BJ (cell line): ENCODE measurements at places on chromosomes 16 and 17. TPM values are rescaled to one million over a fixed set of nuclear protein-coding genes. Genes with fewer than 3 reads are reported as not detected.

GRCh38 chr17:13725288-13725990 lies 123.7 kb upstream of the HS3ST3A1 start:
- no peak for DNase-seq

GRCh38 chr17:76626442-76626841 lies 17.1 kb downstream of the ST6GALNAC1 start:
- no peak for DNase-seq

DNA sequence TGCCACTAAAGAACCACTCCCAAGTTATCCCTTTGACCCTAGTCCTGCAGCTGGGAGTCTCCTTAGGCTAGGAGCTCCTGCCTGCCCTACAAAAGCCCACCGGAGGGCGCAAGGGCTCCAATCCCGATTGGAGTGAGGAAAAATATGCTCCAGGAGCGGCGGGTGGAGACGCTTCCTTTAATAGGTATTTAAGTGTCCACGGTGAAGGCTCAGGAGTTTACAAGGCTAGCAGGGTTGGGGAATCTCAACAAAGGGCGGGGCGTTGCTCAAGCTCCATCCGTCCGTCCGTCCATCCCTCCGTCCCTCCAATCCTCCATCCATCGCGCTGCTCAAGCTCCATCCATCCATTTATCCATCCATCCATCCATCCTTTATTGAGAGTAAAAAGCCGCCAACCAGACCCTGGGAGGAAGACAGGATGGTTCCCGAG lies 556 bp upstream of the SPNS1 start:
- DNase-seq = peak; percentile 7

- DNase-seq = no peak
Measured at GRCh38 chr17:59311051-59311468, 20.4 kb upstream of the YPEL2 start.

The C17orf78 gene
- polyA plus RNA-seq = not detected in 2 replicates

The TBL3 gene
- polyA plus RNA-seq = 16.5 and 33.1 TPM in 2 replicates

- DNase-seq = no peak
Measured at GRCh38 chr16:18969050-18969854, 14.5 kb upstream of the TMC7 start.

The PPY gene
- polyA plus RNA-seq = not detected in 2 replicates

GRCh38 chr17:55433029-55433628 lies 11.5 kb upstream of the MMD start:
- DNase-seq = no peak
